ENCODE measurements at places on chromosomes 6 and 20. TPM values are rescaled to one million over a fixed set of nuclear protein-coding genes. Genes with fewer than 3 reads are reported as not detected.

Gene LY6G5B
- 11.6 TPM for total RNA-seq

Gene CASS4
- 7.8 TPM for total RNA-seq

Gene MCM3
- 244 TPM for total RNA-seq

DNA sequence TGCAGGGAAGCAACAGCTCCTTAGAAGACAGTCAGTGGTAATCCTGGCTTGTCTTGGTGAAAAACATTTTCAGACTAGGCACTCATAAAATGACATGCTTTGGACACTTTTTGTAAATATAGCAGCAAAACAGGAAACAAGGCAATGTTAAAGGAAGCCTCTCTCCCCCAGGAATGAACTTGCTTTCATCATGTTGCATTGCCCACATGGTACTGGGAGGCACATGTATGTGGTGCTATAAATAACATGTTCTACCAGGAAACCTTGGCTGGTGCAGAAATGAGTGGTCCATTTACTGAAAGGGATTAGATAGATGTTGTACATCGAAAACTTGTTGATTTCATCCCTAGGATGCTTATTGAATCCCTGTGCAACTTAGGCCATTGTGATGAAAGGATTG, 121.4 kb upstream of the RREB1 start:
- H3K36me3 ChIP-seq: no peaks in the 10 kb centered on the region
- no peak for DNase-seq
- H3K4me1 ChIP-seq: no peaks in the 10 kb centered on the region
- no peak overlapping the region for H3K27ac ChIP-seq
- peaks cover 7% of the 10 kb centered on the region for H3K27me3 ChIP-seq

GRCh38 chr20:3738111-3739053, 5.9 kb downstream of the HSPA12B start:
- no peak overlapping the region for H3K4me3 ChIP-seq
- no peak for DNase-seq
- no peak overlapping the region for H3K27ac ChIP-seq
- H3K27me3 ChIP-seq: peaks cover under 1% of the 10 kb centered on the region

Gene L3MBTL1
- total RNA-seq: 7.7 TPM

DNA sequence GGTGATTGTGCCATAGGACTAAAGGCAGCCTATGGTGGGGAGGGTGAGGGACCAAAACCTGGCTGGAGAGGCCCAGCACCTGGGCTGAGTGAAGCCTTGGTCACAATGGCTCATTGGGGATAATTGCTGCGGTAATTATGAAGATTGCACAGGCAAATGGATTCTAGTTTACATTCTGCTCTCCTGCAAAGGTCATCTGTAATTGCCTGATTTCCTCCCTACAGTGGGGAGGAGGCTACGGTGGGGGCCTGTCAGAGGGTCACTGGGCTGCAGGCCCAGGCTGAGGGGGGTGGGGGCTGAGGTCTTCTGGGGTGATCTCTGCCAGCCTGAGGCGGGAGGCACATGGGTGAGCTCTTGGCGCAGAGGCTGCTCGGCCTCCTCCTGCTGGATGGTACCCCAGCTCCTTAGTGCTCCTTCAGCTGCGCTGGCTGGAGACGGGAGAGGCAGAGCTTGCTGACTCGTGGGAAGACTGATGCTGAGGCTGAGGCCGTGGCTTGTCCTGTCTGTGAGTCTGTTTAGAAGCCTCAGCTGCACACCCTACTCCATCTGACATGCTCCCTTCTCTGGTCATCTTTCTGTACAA, 30.3 kb downstream of the PACSIN1 start:
- H3K4me1 ChIP-seq: no peaks in the 10 kb centered on the region
- DNase-seq: no peak
- no peak overlapping the region for H3K4me3 ChIP-seq

- H3K27ac ChIP-seq: no peak overlapping the region
- H3K36me3 ChIP-seq: peaks cover 15% of the 10 kb centered on the region
- DNase-seq: no peak
- no peak overlapping the region for H3K4me3 ChIP-seq
- H3K27me3 ChIP-seq: no peaks in the 10 kb centered on the region
Observed at GRCh38 chr20:63689046-63690002, 7.1 kb upstream of the TNFRSF6B start.

DNA sequence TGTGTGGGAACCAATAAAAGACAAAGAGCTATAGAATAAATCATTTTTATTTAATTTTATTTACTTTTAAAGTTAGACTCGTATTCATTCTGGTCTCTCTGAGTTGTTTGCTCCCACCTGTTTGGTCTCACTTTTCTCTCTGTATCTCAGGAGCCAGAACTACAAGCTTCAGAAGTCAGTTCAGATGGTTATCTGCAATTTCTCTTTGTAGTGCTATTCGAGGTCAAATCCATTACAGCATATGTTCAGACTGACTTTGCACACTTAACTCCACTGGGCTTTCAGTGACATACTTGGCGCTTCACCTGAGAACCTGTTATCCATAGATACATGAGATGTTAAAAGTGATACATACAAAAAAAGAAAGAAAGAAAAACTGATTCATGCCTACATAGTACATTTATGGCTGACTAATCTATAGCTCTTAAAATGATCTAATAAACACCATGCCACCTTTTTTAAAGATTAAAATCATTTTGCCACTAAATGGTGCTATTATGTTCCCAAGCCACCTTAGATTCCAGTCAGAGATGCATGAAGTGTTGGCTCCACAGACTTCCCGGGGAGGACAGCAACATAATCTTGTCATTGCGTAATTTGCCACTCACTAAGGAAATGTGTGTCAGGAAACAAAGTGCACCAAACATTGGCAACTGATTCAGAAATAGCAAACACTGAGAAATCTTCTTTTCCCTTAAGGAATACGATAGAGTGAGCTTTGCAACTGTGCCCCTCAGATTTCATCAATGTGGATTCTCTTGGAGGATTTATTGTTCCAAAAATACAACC, 396.7 kb downstream of the HACE1 start:
- no peak overlapping the region for H3K27ac ChIP-seq
- no peaks in the 10 kb centered on the region for H3K4me1 ChIP-seq
- H3K4me3 ChIP-seq: no peak overlapping the region
- no peak for DNase-seq
- H3K36me3 ChIP-seq: no peaks in the 10 kb centered on the region

DNA sequence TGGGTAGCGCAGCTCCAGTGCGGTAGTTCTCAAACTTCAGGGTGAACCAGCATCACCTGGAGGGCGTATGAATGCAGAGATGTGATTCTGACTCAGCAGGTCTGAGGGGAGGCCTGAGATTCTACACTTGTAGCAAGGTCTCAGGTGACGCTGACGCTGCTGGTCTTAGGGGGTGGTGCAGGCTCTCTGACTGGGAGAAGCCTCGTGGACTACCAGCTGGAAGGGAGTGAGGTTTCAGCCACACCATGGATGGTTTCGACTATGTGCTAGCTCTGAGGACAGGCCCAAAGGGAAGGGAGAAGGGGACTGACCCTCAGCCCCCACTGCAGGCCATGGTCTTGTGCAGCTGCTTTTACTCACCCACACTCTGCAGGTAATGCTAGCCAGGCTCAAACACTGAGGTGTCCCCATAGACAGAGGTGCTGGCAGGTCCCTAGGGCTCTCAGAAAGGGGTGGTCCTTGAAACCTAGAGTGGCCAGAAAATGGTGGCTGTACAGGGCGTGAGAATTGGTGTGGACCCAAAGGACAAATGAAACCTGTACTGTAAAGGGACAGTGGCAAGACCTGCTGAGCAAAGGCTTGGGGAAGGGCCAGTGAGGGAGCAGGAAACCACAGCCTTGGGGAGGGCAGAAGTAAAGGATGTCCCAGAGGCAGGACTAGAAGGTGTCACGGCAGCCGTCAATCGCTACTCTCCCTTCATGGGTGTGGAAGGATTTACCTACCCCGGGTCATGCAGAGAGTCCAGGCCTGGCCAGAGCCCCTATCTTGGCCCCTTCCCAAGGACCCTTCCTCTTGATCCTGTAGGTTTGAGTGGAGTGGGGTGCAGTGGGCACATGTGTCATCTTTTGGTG, 52.7 kb downstream of the EBF4 start:
- peaks cover 41% of the 10 kb centered on the region for H3K4me1 ChIP-seq
- H3K27ac ChIP-seq: no peak overlapping the region
- no peaks in the 10 kb centered on the region for H3K36me3 ChIP-seq
- DNase-seq: no peak

- H3K4me1 ChIP-seq: peaks cover 3% of the 10 kb centered on the region
- no peaks in the 10 kb centered on the region for H3K36me3 ChIP-seq
- peaks cover 10% of the 10 kb centered on the region for H3K27me3 ChIP-seq
- no peak overlapping the region for H3K27ac ChIP-seq
- DNase-seq: no peak
Observed at GRCh38 chr6:36829919-36830544, 9.2 kb downstream of the CPNE5 start.

Gene HLA-G
- 0.19 TPM for total RNA-seq

DNA sequence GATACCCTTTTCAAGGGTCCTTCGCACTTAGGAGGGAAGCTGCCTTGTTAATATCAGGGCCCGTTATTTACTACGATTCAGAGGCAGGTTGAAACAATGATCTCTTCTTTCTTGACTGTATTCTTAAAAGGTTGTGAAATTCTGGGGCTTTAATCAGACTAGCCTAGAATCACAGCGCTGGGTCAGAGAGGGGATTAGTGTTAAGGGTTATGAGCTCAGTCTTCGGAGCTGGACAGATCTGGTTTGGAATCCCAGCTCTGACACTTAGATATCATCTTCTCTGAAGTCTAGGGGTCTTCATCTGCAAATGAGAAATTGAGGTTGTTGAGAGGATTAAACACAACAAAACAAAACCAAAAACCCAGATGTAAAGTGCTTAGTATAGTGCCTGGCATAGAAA, 77.4 kb downstream of the CD83 start:
- H3K4me1 ChIP-seq: no peaks in the 10 kb centered on the region
- H3K27me3 ChIP-seq: peaks cover 2% of the 10 kb centered on the region
- no peak overlapping the region for H3K4me3 ChIP-seq

DNA sequence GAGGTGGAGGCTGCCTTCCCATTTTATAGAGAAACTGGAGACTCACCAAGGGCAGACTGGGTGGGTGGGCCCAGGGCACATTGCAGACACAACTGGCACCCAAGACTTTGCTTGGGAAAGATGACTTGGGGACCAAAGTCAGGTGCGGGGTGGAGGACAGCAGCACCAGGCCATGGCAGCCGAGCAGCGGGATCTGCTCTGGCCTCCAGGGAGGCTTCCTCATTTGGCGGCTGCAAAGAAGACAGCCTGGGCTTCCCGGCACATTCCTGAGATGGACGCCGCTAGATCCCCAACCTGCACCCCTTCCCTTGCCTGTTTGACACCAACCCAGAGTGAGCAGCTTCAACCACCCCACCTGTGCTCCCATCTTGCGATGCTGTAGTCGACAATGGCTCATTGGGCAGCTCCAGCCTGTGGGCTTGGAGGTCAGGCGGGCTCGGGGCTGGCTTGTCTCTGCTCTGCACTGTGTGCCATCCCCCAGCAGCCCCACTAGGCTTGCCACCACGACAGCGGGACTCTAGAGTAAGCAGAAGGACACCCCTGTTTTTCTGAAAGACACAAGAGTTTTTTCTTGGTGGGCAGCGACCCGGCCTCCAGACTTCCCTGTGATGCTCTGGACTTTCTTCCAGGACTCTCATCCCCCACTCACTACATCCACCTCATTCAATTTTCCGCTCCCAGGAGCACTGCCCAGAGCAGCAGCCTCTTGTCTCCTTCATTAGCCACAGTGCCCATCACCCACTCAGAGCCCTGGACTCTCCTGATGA, 184.9 kb upstream of the CST7 start:
- DNase-seq: no peak
- H3K27ac ChIP-seq: no peak overlapping the region
- H3K4me1 ChIP-seq: no peaks in the 10 kb centered on the region
- H3K27me3 ChIP-seq: peaks cover 11% of the 10 kb centered on the region
- no peaks in the 10 kb centered on the region for H3K36me3 ChIP-seq

DNA sequence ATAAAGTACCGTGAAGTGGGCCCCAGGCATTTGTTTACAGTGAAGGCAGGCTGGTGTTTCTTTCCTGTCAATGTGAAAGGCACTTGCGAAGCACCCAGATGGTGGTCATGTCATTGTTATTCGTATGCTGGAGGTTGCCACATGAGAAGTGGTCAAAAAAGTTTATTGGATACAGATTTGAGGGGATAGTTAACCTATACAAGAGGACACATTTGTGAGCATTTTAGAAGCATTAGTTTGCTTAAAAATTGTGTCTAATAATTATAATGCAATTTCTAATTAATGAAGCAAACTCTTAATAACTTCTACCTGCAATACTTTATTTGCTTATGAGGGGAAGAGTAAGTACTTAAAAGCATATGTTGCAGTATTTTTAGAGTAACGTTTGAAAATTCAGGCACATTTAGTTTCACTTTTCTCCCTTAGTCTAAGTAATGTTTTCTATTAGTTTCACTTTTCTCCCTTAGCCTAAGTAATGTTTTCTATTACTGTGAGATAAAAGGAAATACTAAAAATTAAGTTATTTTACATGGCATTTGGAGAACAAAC, 120.7 kb upstream of the CLDN20 start:
- peak overlapping the region; percentile 60 for H3K27ac ChIP-seq
- DNase-seq: no peak
- peaks cover 8% of the 10 kb centered on the region for H3K36me3 ChIP-seq
- peak overlapping the region; percentile 55 for H3K4me3 ChIP-seq
- no peaks in the 10 kb centered on the region for H3K27me3 ChIP-seq
- H3K4me1 ChIP-seq: peaks cover 29% of the 10 kb centered on the region

DNA sequence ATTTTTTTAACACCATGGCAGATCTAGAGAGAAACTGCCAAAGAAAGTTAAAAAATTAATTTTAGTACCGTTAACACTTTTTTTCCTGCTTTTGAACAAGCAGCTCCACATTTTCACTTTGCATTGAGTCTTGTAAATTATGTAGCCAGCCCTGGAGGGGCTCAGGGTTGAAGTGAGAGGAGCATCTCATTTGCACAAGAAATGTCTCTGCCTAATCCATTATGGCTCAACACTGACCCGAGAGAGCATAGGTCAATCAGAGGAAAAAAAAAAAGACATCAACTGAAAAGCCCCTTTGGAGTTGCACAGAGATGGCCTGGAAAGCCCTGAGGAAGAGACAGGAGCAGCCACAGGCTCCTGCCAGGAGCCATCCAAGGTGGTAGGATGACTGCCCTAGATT, 4.3 kb upstream of the SLPI start:
- no peak overlapping the region for H3K27ac ChIP-seq
- H3K4me3 ChIP-seq: no peak overlapping the region
- DNase-seq: no peak

DNA sequence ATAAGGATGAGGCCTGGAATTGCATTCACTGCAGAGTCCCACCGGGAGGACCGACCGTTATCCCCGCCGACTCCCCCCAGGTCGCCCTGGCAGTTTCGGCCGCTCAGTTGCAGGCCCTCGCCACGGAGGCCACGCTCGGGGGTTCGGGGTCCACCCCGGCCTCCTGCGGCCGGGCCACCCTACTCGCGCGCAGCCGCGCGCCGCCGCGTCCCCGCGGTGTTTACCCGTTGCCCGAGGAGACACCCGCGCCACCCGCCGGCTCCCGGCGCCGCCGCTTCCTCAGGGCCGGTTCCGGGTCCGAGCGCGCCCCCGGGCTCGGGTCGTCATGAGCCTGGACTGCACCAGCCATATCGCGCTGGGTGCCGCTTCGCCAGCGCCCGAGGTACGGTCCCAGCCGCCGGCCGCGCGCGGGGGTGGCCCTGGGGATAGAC, at the start of gene CCDC170:
Gene CCDC170, plus strand, starts transcription at position 214 of the 431 bp plus-strand sequence. Its CDS starts 112 bp downstream, at position 326.
- peak; percentile 32 for DNase-seq
- H3K36me3 ChIP-seq: no peaks in the 10 kb centered on the region
- peak within 1 kb of the TSS; percentile 71 for H3K4me3 ChIP-seq
- H3K4me1 ChIP-seq: peaks cover 17% of the 10 kb centered on the region
- no peak within 1 kb of the TSS for H3K27ac ChIP-seq

Data from activated CD4-positive, alpha-beta memory T cell treated with anti-CD3 and anti-CD28 coated beads for 36 hours (primary cell).